A673 (cell line): ENCODE measurements at places on chromosomes 3 and 15.

- DNase-seq: no peak
Observed at GRCh38 chr3:177035676-177036075, 161.6 kb downstream of the TBL1XR1 start.

GRCh38 chr15:29740692-29741311, 81.5 kb downstream of the TJP1 start:
- peak; percentile 9 for DNase-seq

DNA sequence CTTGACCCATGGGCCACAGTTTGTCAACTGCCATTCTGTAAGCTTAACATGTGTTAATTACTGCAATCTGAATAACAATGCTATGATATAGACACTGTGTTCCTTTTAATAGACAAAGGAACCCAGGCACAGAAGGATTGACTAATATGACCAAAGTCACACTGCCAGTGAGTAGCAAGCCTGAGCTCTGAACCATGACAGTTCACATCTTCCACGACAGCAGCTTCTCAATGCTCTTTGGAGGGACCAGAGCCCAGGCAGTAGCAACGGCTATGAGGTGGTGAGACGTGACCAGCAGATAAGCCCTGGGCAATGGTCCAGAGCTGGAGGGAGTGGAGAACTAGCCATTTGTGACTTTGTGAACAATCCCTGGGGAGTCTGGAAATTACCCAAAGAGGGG, 19.4 kb downstream of the CA12 start:
- DNase-seq: no peak

DNA sequence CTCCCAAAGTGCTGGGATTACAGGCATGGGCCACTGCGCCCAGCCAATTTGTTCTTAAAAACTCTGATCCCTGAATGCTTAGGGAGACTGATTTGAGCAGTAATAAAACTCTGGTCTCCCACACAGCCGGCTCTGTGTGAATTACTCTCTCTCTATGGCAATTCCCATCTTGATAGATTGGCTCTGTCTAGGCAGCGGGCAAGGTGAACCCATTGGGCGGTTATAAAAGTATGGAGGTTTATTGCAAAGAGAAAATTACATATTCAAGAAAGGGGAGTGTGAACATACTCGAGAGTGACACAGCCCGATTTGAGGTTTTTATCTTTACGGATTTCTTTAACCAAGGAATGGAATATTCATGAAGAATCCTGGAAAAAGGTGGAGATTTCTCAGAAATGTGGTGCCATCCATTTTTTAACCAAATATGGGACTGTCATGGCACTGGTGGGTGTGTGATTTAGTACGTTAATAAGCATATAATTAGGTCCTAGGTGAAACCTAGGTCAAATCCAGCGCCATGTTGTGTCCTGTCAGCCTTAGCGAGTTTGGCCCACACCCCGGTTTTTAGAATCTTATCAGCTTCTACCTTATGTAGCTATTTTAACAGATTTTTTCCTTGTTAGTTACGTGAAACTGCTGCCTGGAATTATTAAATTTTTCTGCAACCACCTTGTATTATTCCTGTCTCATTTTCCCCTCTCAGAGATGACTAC, 7.2 kb upstream of the GMPS start:
- no peak for DNase-seq

DNA sequence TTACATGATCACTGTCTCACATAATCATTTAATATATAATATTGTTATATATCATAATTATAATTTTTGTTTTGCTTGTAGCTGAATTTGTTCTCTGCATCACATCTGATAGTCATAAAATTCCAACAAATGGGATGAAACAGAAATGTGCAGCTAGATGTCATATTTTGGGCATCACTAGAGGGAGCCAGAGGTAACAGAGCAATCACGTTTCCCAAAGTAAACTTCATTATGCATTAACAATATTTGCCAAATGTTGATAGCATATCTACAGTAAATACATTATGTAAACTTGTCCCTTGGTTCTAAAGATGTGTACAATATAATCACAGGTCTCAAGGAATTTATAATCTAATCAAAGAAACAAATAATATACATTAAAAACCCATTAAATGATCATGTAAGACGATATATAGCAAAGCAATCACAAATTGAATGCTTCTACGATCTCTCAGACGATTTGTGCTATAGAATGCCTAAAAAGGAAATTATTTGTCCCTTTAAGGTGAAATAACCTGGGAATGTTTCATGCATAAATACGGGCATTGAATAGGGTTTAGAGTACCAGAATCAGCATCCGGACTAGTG, 234.2 kb upstream of the MCTP2 start:
- DNase-seq: peak; percentile 48

DNA sequence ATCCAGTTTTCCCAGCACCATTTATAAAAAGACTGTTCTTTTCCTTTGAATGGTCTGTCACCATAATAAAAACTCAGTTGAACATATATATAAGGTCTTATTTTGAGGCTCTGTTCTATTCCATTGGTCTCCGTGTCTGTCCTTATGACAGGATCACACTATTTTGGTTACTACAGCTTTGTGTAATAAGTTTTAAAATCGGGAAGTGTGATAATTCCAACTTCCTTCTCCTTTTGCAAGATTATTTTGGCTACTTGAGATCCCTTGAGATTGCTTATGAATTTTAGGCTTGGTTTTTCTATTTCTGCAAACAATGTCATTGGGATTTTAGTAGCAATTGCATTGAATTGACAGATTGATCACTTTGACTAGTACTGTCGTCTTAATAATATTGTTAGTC, 35.7 kb downstream of the SACM1L start:
- no peak for DNase-seq

DNA sequence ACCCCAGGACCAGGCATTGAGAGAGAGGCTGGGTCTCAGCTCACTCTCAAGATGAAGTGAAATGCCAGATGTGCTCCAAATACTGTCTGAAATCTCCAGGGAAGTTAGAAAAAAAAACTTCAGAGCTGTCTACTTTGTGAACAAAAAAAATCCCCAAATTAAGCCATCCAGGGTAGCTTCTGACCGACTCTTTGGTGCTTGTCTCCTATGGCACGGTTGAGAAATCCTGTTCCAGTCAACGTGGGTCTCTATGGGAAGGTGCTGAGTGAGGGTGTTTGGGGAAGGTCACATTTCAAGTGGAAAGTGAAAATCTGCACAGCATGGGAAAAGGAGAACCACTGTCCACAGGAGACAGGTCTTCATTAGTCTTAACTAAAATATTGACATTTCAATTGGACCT, 322.5 kb upstream of the CFAP20DC start:
- DNase-seq: no peak

- DNase-seq: no peak
Observed at GRCh38 chr15:29682781-29683180, 139.5 kb downstream of the TJP1 start.

DNA sequence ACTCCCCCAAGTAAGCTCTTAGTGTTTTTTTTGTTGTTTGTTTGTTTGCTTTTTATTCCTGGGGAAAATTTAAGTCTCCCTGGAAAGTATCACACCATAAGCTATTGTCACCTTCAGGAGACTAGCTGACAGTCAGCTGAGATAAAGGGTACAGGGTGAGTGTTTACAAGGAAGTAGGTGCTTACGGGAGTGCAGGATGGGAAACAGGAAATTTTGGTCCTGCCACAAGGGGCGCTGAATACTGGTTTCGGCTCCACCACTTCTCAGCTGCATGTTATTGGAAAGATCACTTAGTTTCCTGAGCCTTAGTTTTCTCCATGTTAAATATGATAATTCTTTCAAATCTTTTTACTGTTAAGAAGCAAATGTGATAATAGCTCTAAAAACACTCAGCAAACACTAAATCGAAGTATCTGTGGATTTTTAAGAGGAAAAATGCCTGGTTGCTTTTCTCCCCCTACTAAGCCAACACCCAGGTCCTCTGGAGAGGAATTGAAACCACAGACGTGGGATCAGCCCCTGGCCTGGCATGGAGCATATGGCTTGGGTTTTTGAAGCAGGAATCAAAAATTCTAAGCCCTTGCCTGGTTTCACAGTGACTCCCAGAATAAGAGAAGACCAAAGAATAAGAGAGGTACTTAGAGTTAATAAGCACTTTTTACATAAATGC, 90.7 kb downstream of the SCN11A start:
- DNase-seq: peak; percentile 10

GRCh38 chr15:78853500-78853899, 19.2 kb upstream of the MORF4L1 start:
- no peak for DNase-seq

GRCh38 chr3:15305359-15305844, 27.0 kb downstream of the SH3BP5 start:
- no peak for DNase-seq

DNA sequence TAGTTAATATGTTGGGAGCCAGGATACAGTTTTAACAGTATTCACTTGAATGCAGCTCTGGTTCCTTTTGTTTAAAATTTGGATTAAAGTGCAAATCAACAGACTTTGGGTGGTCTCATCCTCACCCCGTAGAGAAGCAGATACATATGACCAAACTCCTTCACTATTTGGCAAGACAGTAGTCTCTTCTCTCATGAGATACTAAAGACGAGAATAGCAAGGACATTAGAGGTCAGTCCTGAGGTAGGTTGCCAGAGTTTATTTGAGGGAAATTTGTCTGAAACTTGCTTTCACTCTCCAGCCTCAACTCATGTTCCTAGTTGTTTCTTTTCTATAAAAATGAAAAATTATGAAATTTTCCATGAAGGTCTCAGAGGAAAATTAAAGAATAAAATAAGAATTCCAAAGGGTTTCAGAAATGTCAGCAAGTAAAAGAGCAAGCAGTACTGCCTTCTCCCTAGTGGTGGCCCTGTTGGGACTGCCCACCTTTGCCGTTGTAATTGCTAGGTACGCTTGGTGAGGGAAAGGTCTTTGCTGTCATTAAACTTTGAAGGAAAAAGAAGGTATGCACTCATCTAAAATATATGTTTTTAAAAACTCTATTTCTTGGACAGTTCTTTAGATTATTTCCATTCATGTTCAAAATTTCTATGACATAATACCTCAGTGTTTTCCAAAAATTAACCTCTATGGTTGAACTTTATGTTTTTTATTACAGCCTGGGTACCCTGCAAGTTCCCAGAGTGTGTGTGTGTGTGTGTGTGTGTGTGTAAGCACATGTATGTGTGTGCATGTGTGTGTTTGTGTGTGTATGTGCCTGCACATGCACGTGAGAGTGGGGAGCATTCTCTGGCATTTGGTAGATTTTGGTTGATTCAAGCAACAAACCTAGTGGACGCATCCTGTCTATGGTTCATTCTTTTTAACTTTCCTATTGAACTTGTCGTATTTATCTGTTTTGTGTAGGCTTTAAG, 111.4 kb downstream of the CMSS1 start:
- no peak for DNase-seq

GRCh38 chr3:67875338-67875737, 220.9 kb upstream of the SUCLG2 start:
- no peak for DNase-seq

GRCh38 chr3:67535006-67535405, 119.4 kb downstream of the SUCLG2 start:
- no peak for DNase-seq

DNA sequence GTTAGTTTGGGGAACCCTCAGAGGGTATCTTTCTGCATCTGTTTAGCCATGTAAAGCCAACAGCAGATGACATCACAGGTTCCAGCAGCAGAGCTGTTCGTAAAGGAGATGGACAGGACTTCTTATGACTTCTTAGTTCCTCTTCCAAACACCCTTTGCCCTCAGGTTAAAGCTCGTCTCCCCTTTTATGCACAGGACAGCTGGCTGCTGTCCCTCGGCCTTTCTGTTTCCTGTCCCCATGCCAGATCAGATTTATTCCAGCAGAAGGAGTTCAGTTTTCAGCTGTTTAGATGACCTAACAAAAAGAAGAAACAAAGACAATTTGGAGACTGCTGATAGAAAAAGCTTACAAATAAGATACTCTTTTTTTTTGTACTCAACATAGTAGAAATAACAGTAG, 45.1 kb downstream of the SEC22A start:
- DNase-seq: no peak

DNA sequence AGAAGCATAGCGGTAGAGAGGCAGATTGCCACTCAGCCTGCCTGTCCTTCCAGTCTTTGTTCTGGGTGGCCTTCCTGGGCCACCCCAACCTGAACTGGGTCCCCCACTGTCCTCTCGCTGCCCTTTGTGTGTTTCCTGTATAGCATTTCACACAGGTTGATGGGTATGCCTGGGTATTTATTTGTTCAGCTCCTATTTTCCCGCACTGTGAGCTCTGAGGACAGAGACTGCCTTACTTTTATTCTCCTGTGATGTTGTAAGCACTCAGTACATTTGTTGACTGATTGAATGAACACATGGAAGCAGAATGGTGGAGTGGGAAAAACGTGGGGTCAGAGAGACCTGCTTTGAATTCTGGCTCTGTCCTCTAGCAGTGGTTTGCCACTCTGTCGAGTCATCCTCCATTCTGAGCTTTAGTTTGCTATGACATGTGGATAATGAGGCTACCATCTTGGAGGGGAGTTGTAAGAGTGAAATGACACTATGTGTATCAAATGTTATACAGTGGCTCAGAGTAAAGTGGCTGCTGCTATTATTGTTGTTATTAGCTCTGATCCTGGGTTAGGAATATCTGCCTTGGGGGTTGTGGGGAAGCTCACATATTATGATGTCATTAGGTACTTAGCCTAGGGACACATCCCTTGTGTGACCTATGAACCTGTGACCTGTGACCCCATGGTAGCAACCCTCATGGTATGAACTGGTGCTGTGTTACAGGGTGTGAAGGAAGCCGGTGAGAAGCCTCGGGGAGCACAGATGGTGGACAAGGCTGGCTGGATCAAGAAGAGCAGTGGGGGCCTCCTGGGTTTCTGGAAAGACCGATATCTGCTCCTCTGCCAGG, 6.4 kb downstream of the PLEKHO2 start:
- no peak for DNase-seq

DNA sequence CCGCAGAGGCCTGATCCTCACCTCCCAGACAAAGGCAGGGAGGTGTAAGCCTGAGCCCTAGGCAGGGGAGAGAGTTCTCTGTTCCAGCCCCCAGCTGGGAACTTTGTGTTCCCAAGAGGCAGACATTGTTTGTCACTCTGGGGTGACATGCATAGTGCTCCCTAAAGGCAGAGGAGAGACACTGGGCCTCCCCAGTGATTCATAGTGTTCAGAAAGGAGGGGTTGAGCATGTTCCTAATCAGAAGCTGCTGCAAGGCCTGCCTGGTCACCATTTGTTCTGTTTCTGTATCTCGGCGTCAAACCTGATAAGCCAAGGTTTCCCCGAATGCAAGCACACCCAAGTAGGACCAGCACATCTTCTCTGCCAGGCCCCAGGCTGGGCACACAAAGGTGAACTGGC, 24.0 kb upstream of the SLC6A6 start:
- DNase-seq: no peak

- no peak for DNase-seq
Observed at GRCh38 chr15:36483409-36483808, 96.0 kb upstream of the CDIN1 start.

DNA sequence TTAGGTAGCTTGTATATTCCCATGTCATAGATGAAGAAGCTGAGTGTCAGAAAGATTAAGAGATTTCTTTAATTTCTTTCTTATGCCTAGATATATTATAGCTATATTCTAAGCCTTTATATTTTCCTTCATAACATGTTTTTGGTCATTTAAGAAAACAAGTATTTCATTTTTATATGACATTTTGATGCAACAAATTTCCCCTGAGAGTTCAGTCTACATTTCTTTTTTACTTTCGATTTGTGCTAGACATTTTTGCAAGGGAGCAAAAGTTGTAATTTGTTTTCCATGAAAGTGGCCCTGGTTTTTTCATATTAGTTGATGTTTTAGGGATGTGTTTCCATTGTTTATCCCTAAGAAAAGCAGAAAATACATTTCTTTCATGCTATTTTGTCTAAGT, 344.9 kb downstream of the NLGN1 start:
- no peak for DNase-seq
